ENCODE measurements at places on chromosomes 5 and 9.

DNA sequence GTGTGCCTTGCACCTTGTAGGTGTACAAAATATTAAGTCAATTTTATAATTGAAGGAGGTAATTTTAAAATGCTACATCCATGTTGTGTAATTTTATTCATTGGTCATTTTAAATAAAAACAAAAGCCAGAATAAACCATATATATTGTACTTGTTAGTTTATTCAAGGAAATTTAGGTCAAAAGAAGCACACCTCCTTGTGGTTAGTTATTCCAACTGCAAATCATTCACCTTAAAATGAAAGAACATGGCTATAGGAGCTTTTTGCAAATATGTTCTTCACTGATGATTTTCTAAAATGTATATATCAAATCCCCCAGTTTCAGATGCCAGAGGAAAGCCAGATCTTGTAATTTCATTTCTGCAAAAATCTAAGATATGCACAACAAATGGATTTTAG is 5.4 kb upstream of the MOCS2 start:
- DNase-seq = no peak

GRCh38 chr5:34571677-34572041 is 84.5 kb upstream of the RAI14 start:
- DNase-seq = no peak

DNA sequence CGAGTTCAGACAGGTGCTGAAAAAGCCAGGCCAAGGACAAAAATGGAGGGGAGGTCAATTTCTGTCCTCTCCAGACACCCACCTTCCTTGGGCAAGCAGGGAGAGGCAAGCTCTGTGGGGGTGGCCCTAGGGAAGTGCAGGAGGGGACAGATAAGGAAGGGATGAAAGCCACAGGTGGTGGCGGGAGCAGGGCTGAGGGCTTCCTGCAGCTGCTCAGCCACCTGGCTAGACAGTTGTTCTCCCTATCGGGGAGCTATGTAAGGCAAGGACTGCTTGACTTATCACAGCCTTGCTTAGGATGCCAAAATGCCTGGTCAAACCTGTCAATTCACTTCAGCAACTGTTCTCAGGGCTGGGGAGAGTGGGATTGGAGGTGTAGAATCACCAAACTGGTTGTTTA is 266.1 kb downstream of the ZSWIM6 start:
- no peak for DNase-seq

DNA sequence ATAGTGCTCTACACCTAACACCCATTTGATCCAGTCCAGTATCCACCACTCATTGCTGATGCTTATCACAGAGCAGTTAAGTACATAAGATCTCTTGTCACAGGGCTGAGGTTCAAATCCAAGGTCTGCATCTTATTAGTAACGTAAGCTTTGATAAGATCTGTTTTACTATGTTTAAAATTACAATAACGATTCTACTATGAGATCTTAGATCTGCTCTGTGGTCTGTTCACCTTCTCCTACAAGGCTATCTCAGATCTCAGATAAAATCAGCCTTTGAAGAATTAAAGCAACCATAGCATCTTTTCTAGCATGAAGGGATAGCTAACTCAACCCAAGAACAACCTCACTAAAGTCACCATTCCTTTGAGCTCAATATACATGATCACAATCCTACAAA is 431.0 kb upstream of the RORB start:
- no peak for DNase-seq

DNA sequence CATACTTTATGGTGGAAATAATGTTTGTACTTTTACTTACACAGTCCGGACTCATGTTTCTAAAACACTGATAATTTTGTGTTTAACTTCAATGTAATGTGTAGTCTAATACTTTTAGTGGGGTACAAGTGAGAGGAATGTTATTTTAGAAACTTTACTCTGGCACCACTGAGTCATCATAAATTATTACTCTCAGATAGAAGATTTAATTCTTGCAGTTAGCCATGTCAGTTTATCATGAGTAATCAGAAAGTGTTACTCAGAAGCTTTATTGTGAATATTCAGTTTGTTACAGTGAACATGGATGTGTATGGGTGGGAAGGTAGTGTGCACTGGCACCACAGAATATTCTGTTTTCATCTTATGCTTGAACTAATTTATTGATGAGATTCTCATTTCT is 20.0 kb downstream of the OGN start:
- no peak for DNase-seq

- no peak for DNase-seq
These were observed 29.9 kb upstream of the SMU1 start for GRCh38 chr9:33106372-33106771.

DNA sequence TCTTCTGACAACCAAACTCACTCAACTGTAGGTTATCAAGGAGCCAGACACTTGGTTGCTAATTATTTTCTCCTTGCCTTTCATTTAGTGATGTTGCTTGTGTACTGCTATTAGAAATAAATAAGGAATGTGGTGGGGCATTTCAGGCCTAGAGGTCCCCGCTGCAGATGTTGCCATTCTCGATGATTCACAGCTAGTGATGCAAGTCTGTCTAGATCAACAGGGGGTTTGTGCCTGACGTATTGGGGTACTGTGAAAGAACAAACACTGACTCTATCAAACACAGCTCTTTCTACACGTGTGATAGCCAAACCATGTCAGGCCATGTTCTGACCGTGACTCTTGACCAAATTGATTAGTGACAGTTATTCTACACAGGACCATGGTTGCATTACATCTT is 144.7 kb downstream of the OSTF1 start:
- DNase-seq = no peak

DNA sequence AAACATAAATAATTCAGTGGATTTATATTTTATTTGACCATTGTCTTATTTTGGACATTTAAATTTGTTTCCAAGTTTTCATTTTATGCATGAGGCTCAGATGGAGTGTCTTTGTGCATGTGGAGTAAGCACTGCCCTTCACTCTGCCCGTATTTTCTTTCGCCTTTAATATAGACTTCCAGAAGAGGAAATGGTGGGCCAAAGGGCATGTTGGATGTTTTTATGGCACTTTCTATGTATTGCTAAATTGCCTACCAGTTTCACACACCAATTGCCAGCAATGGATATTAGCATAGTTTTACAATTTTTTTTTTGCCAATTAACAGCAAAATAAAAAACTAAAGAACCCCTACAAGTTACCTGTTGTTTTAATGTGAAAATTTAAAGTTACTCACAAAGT is 38.4 kb downstream of the ZSWIM6 start:
- DNase-seq = no peak

DNA sequence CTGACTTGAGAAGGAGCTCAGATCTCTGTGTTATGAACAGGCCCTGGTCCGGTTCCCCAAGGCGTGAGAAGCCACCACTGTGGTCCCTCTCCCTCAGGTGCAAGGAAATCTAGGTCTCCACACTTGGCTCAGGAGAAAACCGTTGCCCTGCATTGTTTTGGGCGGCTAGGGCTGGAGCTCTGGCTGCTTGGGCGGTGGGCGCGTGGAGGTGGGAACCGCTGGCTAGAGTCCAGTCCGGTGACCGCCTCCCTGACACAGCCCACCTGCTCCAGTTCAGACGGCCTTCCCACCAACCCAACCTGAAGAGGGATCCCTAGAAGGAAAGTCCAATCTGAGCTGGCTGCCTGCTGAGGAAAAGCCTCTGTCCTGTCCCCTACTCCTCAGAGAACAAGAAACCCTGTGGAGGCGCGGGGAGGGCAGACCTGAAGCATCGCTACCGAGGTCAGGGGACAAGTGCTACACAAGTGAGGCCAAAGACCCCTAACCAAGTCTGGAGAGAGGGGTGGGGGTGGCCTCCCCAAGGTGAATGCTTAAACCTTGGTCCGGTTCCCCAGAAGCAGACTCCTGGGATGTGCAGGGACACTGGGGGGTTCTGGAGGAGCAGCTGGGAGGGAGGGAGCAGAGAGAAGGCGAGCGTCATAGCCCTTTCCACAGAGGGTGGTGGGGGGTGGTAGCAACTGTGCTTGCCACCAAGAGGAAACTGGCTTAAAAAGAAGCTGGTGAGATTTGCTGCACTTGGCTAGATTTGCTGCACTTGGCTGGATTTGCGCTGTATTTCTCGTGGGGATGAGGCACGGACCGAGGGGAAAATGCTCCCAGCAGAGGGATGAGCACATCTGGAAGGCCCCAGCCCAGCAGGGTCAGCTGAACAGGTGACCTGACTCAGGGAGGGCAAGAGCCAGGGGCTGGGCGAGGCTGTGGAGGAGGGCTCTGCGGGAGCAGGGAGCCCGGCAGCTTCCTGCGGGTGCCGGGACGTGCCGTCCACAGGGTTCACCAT is 65.2 kb downstream of the RAPGEF1 start:
- no peak for DNase-seq

DNA sequence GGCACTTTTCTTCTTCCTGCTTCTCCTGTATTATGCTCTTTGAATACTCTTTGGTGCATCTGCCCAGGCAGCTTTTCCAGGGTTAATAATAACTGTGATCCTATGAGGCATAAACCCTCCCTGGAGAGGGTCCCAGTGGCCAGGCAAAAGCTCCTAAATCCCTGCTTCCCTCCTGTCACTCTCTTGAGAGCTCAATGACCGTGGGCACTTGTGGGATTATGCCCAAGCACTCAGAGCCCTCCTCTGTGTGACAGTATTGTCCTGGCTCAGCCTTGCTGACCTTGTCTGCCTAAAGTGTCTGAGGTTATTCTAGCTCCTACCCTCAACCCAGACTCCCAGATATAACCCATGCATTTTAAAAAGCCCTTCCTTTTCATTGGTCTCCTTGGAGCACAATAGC is 51.9 kb downstream of the GALNT10 start:
- no peak for DNase-seq

DNA sequence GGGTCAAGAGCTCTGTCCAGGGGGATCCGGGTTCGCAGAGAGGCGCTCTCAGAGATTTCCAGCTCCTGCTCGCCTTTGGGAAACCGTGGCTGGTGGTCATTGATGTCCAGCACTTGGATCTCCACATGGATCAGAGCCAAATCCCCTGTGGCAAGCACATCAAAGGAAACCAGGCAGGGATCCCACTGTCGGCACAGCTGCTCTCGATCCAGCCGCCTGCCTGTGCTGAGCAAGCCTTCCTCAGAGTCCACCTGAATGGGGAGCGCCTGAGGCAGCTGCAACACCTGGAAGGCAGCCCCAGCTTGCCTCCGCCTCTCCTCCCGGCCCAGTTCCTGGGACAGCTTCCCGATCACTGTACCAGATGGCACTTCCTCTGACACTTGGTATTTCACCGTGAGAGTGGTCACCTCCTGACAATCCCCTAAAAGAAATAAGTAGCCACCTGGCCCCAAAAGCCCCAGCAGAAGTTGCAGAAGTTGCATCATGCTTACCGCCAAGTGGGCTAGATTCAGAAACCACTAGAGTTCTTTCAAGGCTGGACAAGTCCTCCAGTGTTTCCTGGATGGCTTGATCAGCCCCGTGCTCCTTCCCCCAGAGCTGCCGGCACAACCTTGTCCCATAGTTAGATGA is 520 bp downstream of the PCDH12 start:
- no peak for DNase-seq

GRCh38 chr5:36660397-36661049 is 54.1 kb downstream of the SLC1A3 start:
- no peak for DNase-seq

DNA sequence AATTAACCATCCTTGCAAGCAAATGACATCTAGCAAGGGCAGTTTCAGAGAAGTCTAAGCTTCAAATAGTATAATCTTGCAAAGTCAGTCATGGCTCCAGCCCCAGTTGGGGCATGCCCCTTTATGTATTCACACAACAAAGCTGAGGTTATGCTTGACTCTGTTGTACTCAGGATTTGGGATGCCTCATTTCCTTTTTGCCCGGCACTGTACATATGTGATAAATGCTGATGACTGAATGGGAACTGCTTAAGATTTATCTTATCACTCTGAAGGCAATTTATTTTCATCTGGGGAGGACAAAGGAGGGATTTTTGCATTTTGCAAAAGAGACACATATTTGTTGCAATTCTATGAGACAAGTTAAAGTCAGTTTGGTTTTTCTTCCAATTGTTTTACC is 219.2 kb downstream of the TRPM3 start:
- no peak for DNase-seq

DNA sequence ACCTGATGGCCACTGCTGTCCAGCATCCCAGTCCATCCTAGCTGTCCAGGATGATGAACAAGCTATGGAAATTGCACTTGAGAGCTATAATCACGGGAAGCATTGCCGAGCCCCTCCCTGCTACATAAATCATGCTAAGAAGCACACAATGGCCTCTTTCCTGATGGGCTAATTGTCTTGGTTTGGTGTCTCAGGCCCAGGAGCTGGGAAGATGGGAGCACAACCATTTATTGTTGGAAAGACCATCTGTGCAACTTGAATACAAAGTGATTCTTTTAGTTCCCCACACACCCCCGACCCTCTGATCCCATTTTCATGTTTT is 80.4 kb downstream of the RGS3 start:
- no peak for DNase-seq

All from CD4-positive, alpha-beta T cell treated with Interleukin-6 for 4 hours (primary cell).